ENCODE measurements at places on chromosomes 2 and 18.

DNA sequence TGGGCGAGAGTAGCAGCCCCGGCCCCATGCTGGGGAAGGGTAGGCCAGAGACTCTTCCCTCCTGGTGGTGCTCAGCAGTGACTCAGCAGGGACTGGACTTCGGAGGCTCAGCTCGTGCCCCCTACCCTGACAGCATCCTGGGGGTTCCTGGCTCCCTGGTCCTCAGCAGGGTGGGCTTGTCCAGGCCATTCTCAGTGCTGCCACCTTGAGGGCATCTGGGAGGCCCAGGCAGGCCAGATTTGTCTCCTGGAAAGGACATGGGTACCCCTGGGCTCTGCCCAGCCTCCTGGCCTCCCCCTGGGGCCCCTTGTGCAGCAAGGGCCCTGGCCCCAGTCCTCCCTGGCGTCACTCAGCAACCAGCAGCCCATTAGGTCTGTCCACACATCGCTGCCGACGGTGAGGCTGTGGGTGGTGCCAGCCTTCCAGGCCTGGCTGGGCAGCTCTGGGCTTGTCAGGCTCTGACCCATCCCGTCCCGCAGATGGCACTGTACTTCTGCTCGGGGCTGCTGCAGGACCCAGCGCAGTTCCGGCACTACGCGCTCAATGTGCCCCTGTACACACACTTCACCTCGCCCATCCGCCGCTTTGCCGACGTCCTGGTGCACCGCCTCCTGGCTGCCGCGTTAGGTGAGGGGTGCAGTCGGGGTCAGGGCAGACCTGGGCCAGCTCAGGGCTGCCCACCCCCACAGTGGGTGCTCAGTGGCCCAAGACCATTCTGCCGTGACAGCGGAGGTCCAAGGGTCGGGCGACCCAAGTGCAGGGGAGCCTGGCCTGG lies 45.0 kb upstream of the ALPP start:
- no peak for DNase-seq

DNA sequence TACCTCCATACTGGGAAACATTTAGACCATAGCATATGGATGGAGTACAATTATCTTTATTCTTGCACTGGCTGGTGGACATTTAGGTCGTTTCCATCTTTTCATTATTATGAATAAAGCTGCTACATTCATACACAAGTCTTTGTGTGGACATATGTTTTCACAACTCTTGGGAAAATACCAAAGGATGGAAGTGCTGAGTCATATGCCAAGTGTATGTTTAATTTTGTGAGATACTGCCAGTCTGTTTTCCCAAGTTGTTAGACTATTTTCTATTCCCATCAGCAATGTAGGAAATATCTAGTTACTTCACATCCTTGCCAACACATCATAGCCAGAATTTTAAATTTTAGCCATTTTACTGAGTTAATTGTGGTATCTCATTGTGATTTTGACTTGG lies 91.5 kb downstream of the GALNT13 start:
- DNase-seq = no peak

- no peak for DNase-seq
These were observed 38.8 kb downstream of the TMEM178A start for GRCh38 chr2:39704540-39704939.

DNA sequence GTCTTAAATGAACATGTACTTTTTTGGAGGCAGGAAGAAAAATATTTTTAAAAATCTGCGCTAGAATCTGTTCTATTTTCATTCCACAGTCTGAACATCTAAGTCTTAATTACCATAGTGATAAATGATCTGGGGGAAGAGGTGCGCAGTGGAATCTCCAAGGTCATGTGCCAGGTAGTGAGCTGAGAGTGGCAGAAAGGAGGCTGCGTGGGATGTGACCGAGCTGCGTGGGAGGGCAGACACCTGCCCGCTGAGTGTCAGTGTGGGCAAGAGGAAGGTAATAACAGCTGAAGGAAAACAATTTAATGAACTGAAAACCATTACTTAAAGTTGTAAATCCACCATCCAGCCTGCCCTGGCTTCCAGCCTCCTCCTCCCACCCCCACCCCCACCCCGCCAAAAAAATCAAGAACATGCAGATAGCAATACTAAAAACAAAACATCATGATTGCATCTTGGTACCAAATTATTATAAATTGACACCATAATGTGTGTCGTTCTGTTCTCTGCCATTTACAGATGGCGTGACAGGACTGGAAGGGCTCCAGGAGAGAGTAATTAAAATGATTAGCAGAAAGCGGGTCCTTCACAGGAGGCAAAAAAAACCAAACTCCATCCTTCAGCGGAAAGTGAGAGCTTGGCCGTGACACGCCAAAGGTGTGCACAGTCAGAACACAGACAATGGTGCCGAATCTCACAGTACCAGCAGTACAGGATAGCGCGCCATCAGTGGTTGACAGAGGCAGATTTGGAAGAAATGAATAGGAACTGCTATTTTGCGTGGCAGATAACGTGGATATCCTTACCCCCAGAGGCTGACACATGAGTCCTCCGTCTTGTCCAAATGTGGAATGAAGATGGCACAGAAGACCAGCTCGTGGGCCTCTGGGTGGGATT lies 11.4 kb upstream of the DTNB start:
- peak; percentile 20 for DNase-seq

- no peak for DNase-seq
These were observed 11.7 kb downstream of the YIPF4 start for GRCh38 chr2:32289165-32289999.

GRCh38 chr2:29560566-29560965 lies 360.8 kb downstream of the ALK start:
- no peak for DNase-seq

DNA sequence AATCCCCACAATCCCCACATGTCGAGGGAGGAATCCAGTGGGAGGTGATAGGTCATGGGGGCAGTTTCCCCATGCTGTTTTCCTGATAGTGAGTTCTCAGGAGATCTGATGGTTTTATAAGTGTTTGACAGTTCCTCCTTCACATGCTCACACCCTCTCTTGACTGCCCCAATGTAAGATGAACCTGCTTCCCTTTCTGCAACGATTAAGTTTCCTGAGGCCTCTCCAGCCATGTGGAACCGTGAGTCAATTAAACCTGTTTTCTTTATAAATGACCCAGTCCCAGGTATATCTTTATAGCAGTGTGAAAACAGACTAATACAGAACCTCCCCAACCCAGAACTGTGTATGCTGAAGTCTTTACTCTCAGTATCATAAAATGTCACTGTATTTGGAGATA lies 289.5 kb upstream of the MMADHC start:
- DNase-seq = no peak

DNA sequence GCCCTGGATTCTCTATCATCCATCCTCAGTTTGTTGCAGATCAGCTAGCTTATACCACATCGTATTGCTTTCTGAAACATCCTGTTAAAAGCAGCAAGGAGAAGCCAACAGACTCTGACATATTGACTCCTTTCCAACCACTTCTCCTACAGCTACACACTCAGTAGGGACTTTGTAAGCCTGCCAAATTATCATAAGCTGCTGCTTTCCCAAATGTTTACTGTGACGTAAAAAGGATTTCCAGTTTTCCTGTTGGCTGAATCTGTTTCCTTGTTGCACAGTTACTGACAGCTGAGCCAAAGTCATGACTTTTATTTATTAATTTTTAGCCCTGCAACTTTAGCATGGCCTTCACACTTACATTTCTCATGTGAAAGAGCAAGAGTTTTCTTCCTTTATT lies 294.3 kb downstream of the KCNJ3 start:
- no peak for DNase-seq

DNA sequence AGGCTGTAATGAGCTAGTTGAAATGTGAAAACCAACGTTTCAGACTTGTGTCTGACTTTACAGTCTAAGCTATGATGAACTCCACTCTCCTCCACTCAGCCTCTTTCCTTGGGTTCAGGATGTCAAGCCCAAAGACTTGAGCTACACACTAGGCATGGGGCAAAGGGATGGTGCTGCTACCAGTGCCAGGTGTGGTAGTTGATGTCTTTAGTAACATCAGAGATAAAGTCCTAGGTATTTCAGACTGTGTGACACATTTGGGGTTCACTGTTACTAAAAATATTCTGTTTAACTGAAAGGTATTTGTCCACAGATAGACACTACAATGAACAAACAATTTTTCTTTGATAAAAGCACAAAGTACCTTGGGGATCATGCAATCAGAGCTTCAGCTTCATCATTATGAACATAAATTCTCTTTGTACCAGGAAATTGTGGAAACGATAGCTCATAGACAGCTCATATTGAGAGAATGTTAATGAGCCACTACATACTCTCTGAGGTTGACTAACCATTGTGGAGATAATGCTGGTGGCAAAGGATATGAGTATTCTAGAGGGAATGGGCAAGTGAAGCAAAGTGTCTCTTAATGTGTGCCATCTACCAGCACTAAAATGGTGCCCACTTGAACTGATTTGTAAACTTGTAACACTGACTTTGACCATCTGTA lies 253.7 kb upstream of the THUMPD2 start:
- no peak for DNase-seq

DNA sequence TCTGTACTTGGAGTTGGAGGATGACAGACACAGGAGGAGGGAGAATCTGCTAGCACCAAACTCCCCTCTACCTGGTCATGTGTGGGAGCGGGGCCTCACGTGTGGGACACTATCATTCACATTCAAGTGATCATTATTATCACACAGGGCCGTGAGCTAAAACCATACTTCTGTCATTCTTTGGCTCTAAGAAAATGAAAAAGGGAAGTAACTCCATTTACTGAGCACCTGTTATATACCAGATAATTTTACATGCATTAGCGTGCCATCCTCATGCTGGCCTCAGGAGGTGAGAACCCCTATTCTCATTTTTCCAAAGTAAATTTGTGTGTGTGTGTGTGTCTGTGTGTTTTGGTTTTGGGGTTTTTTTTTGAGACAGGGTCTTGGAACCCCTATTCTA lies 150.1 kb downstream of the GLI2 start:
- no peak for DNase-seq

DNA sequence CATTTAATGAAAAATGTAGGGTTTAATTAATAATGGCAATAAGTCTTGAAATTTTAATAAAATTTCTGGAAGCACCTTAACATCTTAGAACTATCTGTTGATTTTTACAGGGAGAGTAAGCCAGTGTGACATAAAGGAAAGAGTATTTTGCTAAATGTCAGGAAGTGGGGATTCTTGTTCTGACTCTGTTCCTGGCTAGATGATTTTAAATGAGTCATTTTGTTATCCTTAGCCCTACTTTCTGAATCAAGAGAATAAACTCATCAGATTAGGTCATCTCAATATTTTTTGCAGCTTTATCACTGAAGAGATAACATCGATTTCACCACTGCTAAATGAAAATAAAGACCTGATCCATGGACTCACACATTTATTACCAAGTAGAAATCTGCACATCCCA lies 377.5 kb upstream of the CYRIA start:
- DNase-seq = no peak

DNA sequence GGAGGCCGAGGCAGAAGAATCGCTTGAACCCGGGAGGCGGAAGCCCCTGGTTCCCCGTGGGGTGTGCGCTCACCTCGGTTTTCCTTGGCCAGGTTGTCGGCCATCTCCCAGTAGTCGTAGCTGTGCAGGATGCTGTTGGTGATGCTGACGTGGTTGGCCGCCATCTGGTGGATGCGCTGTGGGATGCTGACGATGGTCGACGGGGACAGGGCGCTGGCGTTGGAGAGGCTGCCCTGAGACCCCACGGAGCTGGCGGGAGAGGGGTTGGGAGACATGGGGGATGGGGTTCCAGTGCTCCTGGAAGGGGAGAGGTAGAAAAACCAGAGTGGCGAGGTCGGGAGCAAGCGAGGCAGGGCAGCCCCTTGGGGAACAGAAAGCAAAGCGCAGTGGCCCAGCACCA lies 64.4 kb upstream of the REV1 start:
- no peak for DNase-seq

GRCh38 chr2:168896783-168897182 lies 4.3 kb upstream of the G6PC2 start:
- no peak for DNase-seq

DNA sequence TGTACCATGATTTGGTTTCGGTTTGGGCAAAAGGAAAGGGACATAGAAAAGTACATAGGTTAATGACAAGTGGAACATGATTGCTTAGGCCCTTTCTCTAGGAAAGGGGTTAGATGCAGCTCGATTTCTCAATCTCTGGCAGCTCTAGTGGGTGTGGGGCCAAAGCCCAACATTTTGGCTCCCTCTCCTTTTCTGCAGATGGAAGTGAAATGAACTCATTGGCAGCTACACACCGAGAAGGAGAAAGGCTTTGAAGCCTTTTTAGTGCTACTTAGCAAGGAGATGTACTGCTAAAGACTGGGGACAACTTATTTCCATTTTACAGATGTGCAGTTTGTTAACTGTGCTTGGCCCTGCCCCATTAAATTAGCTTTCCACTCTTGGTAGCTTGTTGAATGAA lies 93.8 kb downstream of the LYPD6B start:
- no peak for DNase-seq
